ENCODE measurements at places on chromosomes 12 and 14.

- no peaks in the 10 kb centered on the region for H3K36me3 ChIP-seq
- no peak overlapping the region for H3K27ac ChIP-seq
- H3K4me1 ChIP-seq = peaks cover 3% of the 10 kb centered on the region
- DNase-seq = no peak
- H3K4me3 ChIP-seq = no peak overlapping the region
These were observed 183.0 kb upstream of the CAND1 start for GRCh38 chr12:67086116-67086515.

- H3K4me3 ChIP-seq = no peak overlapping the region
- no peaks in the 10 kb centered on the region for H3K36me3 ChIP-seq
- H3K27me3 ChIP-seq = peaks cover 4% of the 10 kb centered on the region
- H3K27ac ChIP-seq = no peak overlapping the region
These were observed 356.9 kb upstream of the LMO3 start for GRCh38 chr12:16962889-16963288.

- DNase-seq = peak; percentile 69
- H3K27me3 ChIP-seq = peaks cover 4% of the 10 kb centered on the region
- H3K4me3 ChIP-seq = peak overlapping the region; percentile 59
- no peaks in the 10 kb centered on the region for H3K36me3 ChIP-seq
- no peak overlapping the region for H3K27ac ChIP-seq
These were observed 673 bp downstream of the BEGAIN start for GRCh38 chr14:100586403-100587085.

DNA sequence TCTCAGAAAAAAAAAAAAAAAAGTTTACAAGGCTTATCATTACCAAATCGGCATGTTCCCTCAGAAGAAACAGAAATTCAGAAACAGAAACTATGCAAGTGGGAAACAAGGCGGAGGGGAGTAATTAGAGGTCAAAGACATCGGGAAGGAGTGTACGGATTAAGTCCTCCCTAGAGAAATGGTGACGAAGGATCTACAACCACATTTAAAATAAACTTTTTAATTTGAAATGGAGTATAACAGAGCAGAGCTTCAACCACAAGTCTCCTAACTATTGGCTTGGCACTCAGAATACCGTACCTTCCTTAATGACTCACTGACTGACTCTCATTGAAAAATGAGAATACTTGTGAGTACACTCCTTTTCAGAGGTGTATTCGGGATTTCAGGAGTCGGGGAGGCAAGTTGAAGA lies 908 bp downstream of the ENTPD5 start:
- peaks cover 7% of the 10 kb centered on the region for H3K36me3 ChIP-seq
- peaks cover 17% of the 10 kb centered on the region for H3K4me1 ChIP-seq
- no peaks in the 10 kb centered on the region for H3K27me3 ChIP-seq
- peak overlapping the region; percentile 97 for H3K27ac ChIP-seq
- no peak for DNase-seq

- H3K4me3 ChIP-seq = no peak overlapping the region
- H3K27me3 ChIP-seq = no peaks in the 10 kb centered on the region
- DNase-seq = no peak
- H3K27ac ChIP-seq = no peak overlapping the region
These were observed 26.8 kb upstream of the CLEC2D start for GRCh38 chr12:9642606-9643265.

GRCh38 chr12:39103552-39104165 lies 198.3 kb upstream of the CPNE8 start:
- no peak for DNase-seq
- H3K36me3 ChIP-seq = no peaks in the 10 kb centered on the region
- peaks cover 18% of the 10 kb centered on the region for H3K27me3 ChIP-seq
- H3K4me1 ChIP-seq = no peaks in the 10 kb centered on the region
